HCT116 (cell line): ENCODE measurements at places on chromosomes 5 and 9. TPM values are rescaled to one million over a fixed set of nuclear protein-coding genes. Genes with fewer than 3 reads are reported as not detected.
A peak's percentile ranks its signal among the peaks of the same experiment; 100 is the strongest.

The FBLL1 gene
- 0.15 TPM for total RNA-seq

The POLR1E gene
- total RNA-seq = 60.9 TPM

GRCh38 chr5:14753292-14753691 is 88.8 kb downstream of the OTULIN start:
- DNase-seq = no peak
- H3K4me1 ChIP-seq = no peaks in the 10 kb centered on the region
- H3K27me3 ChIP-seq = no peaks in the 10 kb centered on the region
- no peak overlapping the region for H3K27ac ChIP-seq
- no peak overlapping the region for H3K4me3 ChIP-seq
- no peaks in the 10 kb centered on the region for H3K36me3 ChIP-seq

DNA sequence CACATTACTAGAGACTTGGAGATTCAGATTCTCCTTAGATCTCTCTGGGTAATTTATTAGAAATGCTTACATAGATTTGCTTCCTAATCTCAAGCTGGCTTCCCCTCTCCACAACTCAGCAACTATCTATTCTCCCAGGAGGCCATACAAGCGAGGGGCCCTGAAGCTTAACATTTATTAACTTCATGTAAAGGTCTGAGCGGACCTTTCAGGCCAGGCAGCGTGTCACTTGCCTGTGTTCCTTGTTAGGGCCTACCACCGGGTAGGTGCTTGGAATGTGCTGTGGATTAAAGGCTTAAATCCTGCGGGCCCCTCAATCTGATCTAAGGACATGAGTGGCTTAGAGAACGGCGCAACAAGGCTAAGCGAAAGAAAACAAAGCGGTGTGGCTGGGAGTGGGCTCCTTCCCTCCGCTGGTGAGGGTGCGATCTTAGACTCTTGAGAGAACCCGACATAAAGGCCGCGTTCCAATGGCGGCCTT is 712 bp upstream of the HSPA4 start:
- no peak for DNase-seq
- H3K27me3 ChIP-seq = no peaks in the 10 kb centered on the region
- H3K4me3 ChIP-seq = peak overlapping the region; percentile 99
- peaks cover 16% of the 10 kb centered on the region for H3K4me1 ChIP-seq
- peak overlapping the region; percentile 98 for H3K27ac ChIP-seq
- H3K36me3 ChIP-seq = no peaks in the 10 kb centered on the region

- no peak for DNase-seq
- H3K27me3 ChIP-seq = no peaks in the 10 kb centered on the region; the same call in 1 of the 2 replicates
- no peaks in the 10 kb centered on the region for H3K4me1 ChIP-seq
- H3K36me3 ChIP-seq = no peaks in the 10 kb centered on the region
- no peak overlapping the region for H3K4me3 ChIP-seq
Measured at GRCh38 chr5:61589946-61590345, 257.9 kb downstream of the ZSWIM6 start.

GRCh38 chr9:130183133-130183762 is 11.0 kb downstream of the NCS1 start:
- peak overlapping the region; percentile 50 for H3K27ac ChIP-seq
- H3K27me3 ChIP-seq = no peaks in the 10 kb centered on the region
- no peak for DNase-seq
- H3K4me1 ChIP-seq = peaks cover 24% of the 10 kb centered on the region

- no peak overlapping the region for H3K4me3 ChIP-seq
- H3K27ac ChIP-seq = no peak overlapping the region
- H3K4me1 ChIP-seq = no peaks in the 10 kb centered on the region
- DNase-seq = no peak
- no peaks in the 10 kb centered on the region for H3K36me3 ChIP-seq
Measured at GRCh38 chr9:94692601-94693000, 33.9 kb upstream of the AOPEP start.

GRCh38 chr5:59874675-59875074 is 18.9 kb downstream of the PDE4D start:
- H3K36me3 ChIP-seq = no peaks in the 10 kb centered on the region
- H3K27me3 ChIP-seq = peaks cover 3% of the 10 kb centered on the region
- H3K27ac ChIP-seq = no peak overlapping the region
- H3K4me1 ChIP-seq = no peaks in the 10 kb centered on the region
